Effector CD8-positive, alpha-beta T cell (primary cell): ENCODE measurements at places on chromosomes 16 and 17.

GRCh38 chr17:6507535-6507934 lies 48.8 kb downstream of the PITPNM3 start:
- DNase-seq: no peak

- DNase-seq: no peak
Observed at GRCh38 chr17:75241996-75242460, 19.4 kb downstream of the GGA3 start.

GRCh38 chr16:22423716-22424115 lies 49.3 kb upstream of the CDR2 start:
- no peak for DNase-seq

DNA sequence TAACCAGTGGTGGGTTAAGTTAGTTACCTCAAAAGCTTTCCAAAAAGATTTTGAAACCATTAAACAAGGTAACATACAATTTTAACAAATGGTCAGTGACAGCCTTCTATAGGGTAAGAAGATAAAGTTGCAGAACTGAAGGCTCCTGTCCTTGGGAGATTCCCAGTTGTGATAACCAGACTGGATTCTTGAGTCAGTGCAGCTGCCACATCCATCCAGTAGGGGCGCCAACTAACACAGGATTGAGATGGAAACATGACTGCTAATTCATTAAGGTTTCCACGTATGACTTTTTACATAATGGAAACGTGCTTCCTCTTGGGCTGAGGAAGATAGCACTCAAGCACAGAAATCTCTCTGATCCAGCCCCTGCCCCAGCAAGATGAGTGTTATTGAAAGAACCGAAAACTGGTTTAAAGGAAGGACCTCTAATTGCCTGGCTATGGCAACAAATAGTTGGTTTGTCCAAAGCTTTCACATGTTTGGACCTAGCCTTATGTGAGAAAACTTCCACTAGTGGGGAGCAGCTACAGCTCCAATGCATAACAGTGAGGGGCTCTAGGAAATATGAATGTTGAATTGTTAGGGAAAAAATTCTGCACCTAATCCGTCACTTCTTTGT lies 269.8 kb upstream of the MYOCD start:
- no peak for DNase-seq

DNA sequence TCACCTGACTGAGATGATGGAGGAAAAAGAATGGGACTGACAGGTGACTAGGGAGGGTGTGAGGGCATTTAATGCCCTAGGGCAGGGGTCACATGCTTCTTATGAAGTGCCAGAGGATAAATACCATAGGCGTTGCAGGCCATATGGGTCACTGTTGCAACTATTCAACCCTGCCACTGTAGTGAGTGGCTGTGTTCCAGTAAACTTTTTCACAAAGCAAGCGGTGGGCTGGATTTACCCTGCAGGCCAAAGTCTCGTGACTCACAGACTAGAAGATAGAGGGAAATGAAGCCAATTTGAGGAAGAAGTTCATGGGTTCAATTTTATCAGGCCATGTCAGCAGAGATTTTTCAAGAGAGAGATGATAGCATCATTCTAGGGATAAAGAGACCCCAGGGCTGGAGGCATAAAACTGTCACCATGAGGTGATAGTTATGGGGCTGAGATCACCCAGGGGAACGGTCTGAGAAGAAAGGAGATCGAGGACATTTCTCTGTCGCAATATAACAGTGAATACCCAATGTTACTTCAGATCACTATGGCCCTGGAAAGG lies 8.6 kb downstream of the ARHGAP17 start:
- no peak for DNase-seq
